ENCODE measurements at places on chromosomes 11 and 22.

DNA sequence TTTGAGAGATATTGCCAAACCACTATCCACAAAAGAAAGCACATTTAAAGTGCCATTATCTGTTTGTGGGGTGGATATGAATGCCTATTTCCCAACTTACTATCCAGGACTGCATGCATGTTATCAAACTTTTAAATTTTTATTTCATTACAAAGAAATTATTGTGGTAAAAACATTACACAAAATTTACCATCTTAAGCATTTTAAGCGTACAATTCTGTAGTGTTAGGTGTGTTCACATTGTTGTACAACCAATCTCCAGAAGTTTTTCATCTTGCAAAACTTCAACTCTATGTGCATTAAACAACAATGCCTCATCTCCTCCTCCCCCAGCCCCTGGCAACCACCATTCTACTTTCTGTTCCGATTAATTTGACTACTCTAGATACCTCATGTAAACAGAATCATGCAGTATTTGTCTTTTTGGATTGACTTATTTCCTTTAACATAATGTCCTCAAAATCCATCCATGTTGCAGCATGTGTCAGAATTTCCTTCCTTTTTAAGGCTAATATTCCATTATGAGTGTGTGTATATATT lies 17.6 kb upstream of the CD44 start:
- no peak overlapping the region for H3K27ac ChIP-seq
- no peak for DNase-seq
- H3K27me3 ChIP-seq, result peaks cover 20% of the 10 kb centered on the region
- H3K36me3 ChIP-seq, result peaks cover 5% of the 10 kb centered on the region
- H3K4me1 ChIP-seq, result peaks cover 67% of the 10 kb centered on the region
- H3K4me3 ChIP-seq, result no peak overlapping the region

DNA sequence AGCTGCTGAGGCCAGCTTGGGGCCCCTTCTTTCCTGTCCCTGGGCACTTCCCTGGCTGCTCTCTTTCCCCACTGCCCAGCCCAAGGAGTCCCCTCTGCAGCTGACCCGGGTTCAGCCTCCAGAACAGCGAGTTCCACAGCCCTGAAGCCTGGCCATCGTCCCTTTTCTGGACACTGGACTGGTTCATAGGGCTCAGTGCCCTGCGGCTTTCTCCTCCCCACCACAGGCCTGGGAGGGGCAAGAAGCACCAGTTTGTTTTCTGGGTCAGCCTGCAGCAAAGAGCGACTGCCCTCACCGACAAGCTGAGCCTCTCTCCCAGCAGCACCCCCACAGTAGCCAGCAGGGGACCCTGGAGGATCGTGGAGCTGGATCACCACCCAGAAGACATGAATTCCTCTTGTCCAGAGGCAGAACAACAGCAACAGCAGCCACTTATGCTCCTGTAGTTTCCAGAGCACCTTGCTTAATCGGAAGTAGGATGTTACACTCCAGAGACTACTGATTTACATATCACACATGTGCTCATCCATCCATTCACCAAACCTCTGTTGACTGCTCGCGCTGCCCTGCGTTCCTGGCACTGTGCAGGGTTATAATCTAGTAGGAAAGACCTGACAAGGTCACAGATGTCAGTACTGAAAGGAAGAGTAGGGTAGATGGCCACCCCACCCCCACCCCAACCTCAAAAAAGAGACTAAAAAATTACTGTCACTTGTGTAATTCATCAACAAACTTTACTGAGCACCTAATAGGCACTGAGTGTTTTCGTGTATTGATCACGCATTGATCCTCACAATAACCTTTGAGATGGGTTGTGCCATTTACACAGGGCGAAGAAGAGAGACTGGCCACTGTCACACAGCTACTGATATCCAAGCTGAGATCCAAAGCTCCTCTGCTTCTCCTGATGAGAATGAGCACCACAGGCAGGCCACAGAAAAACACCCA lies 13.0 kb upstream of the CXCR5 start:
- no peaks in the 10 kb centered on the region for H3K27me3 ChIP-seq
- DNase-seq, result no peak
- peak overlapping the region; percentile 75 for H3K4me3 ChIP-seq

- no peak within 1 kb of the TSS for H3K27ac ChIP-seq
- no peaks in the 10 kb centered on the region for H3K4me1 ChIP-seq
- H3K4me3 ChIP-seq, result peak within 1 kb of the TSS; percentile 75
- DNase-seq, result peak; percentile 83
- H3K27me3 ChIP-seq, result no peaks in the 10 kb centered on the region
Measured at GRCh38 chr11:68751331-68751856, at the start of gene TESMIN. TSS of gene TESMIN (minus strand) at chr11:68751520. CDS start at chr11:68750660, 860 bp downstream.

DNA sequence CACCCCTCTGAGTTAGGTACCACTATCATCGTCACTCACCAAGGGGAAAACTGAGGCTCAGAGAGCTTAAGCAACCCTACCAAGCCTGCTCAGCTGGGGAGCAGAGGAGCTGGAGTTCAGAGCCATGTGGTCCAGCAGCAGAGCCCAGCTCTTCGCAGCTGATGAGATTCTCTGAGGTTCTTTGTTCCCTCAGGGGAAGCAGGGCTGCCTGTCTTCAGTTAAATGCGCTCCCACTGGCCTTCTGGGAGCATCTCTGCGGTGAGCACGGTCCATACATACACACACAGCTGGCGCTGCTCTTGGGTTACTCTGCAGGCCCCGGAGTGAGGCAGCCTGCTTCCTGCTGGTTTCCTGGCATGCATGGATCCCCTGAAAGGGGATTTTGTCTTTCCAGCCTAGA lies 5.2 kb upstream of the PTGDR2 start:
- H3K4me1 ChIP-seq, result peaks cover 13% of the 10 kb centered on the region
- peaks cover 8% of the 10 kb centered on the region for H3K27me3 ChIP-seq
- no peak overlapping the region for H3K4me3 ChIP-seq
- no peaks in the 10 kb centered on the region for H3K36me3 ChIP-seq
- DNase-seq, result no peak

GRCh38 chr22:45263463-45264269 lies 21.1 kb upstream of the UPK3A start:
- H3K27me3 ChIP-seq, result peaks cover 38% of the 10 kb centered on the region
- no peak overlapping the region for H3K4me3 ChIP-seq
- no peaks in the 10 kb centered on the region for H3K36me3 ChIP-seq
- DNase-seq, result no peak
- H3K4me1 ChIP-seq, result no peaks in the 10 kb centered on the region

DNA sequence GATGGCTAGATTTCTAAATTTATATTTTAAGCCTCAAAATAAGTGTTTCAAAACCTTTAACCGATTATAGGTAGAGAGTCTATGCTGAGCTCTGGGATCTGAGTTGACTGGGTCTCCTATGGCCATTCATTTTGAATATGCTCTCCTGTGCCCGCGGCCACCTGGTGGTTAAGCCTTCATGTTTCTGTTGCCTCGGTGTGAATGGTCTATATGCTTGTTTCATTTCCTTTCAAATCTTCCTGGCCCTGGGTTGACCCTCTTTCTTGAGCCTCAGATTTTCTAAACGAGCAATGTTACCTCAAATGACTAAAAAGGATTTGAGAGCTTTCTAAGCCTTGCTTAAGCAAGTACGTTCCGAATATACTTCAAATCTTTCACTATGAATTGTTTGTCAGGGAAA lies 789.4 kb upstream of the KIRREL3 start:
- no peaks in the 10 kb centered on the region for H3K27me3 ChIP-seq
- no peaks in the 10 kb centered on the region for H3K4me1 ChIP-seq
- DNase-seq, result no peak
- H3K36me3 ChIP-seq, result no peaks in the 10 kb centered on the region
- no peak overlapping the region for H3K4me3 ChIP-seq
- H3K27ac ChIP-seq, result no peak overlapping the region

- peaks cover 2% of the 10 kb centered on the region for H3K27me3 ChIP-seq
- DNase-seq, result no peak
- H3K4me1 ChIP-seq, result peaks cover 14% of the 10 kb centered on the region
- peaks cover 2% of the 10 kb centered on the region for H3K36me3 ChIP-seq
- H3K4me3 ChIP-seq, result no peak overlapping the region
Measured at GRCh38 chr11:335779-336658, 15.4 kb upstream of the IFITM3 start.

- peaks cover 55% of the 10 kb centered on the region for H3K4me1 ChIP-seq
- H3K4me3 ChIP-seq, result peak overlapping the region; percentile 34
- peak overlapping the region; percentile 93 for H3K27ac ChIP-seq
- peak; percentile 48 for DNase-seq
- peaks cover 48% of the 10 kb centered on the region for H3K36me3 ChIP-seq
Measured at GRCh38 chr11:108199446-108200321, 22.8 kb downstream of the NPAT start.

DNA sequence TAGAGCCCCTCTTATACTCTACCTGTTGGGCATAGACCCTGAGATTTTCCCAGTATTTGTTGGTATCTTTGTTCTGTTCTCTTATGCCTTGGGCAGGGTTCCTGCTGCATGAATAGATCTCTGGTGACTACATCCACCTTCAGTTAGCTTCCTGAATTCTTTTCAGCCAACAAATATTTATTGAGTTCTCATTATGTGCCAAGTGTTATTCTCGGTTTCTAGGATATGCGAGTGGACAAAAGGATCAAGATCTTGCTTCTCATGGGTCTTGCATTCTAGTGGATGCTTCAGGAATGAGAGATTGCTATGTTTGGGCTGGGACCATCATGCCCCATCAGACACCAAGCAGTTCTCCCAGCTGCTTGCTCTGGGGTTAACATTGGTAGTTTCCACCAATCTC lies 340.0 kb downstream of the METTL15 start:
- H3K4me1 ChIP-seq, result no peaks in the 10 kb centered on the region
- no peak for DNase-seq

- peaks cover 5% of the 10 kb centered on the region for H3K27me3 ChIP-seq
- no peaks in the 10 kb centered on the region for H3K4me1 ChIP-seq
- peak; percentile 25 for DNase-seq
- H3K36me3 ChIP-seq, result no peaks in the 10 kb centered on the region
Measured at GRCh38 chr11:112797648-112798293, 163.4 kb upstream of the NCAM1 start.

GRCh38 chr22:36702842-36703215 lies 723 bp downstream of the CACNG2 start:
- no peaks in the 10 kb centered on the region for H3K36me3 ChIP-seq
- peaks cover 56% of the 10 kb centered on the region for H3K27me3 ChIP-seq
- peaks cover 6% of the 10 kb centered on the region for H3K4me1 ChIP-seq
- DNase-seq, result no peak
- no peak overlapping the region for H3K27ac ChIP-seq

GRCh38 chr22:19110646-19111045 lies 11.6 kb downstream of the DGCR2 start:
- peaks cover 6% of the 10 kb centered on the region for H3K36me3 ChIP-seq
- DNase-seq, result no peak
- no peaks in the 10 kb centered on the region for H3K27me3 ChIP-seq
- no peak overlapping the region for H3K27ac ChIP-seq
- peaks cover 63% of the 10 kb centered on the region for H3K4me1 ChIP-seq

DNA sequence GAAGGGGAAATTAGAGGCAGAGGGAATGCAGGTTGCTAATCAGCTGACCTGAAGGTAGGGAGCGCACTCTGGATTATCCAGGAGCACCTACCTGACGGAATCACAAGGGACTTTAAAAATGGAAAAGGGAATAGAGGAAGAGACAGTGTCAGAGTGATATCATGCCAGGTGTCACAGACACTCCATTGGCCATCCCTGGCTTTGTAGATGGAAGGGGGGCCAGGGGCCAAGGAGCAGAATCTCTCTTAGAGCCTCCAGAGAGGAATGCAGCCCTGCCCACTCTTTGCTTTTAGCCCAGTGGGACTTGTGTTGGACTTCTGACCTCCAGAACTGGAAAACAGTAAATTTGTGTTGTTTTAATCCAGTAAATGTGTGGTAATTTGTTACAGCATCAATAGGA lies 37.9 kb downstream of the DKK3 start:
- no peaks in the 10 kb centered on the region for H3K36me3 ChIP-seq
- H3K27ac ChIP-seq, result no peak overlapping the region
- H3K27me3 ChIP-seq, result peaks cover 2% of the 10 kb centered on the region
- H3K4me3 ChIP-seq, result no peak overlapping the region

DNA sequence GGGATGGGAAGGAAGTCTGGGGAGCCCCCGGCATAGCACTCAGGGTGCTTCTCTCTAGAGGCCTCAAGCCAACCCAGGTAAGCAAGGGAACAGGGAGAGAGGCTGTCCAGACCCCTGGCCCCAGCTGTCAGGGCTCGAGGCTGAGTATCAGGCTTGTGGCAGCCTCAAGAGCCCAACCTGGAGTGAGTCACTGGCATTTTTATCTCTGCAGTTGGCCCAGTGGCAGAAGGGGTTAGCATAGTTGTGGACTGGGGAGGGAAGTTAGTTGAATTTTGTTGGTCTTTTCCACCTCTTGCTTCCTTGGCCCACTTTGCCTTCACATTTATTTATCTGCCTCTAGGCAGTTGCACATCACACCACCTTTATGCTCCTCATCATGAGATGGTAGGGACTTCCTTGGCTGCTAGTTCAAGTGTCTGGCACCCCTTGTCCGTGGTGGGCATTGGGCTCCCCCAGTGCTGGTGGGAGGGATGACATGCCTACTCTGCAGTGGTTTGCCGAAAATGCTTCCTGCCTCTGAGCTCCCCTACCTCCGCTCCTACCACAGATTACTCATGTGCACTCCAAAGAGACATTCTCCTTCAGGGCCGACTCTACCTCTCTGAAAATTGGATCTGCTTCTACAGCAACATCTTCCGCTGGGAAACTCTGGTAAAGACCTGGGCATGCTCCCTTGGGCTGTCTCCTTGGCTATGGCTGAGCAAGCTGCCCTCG lies 60.1 kb downstream of the SCN3B start:
- DNase-seq, result no peak
- H3K36me3 ChIP-seq, result peaks cover 30% of the 10 kb centered on the region
- peak overlapping the region; percentile 26 for H3K27ac ChIP-seq
- H3K27me3 ChIP-seq, result no peaks in the 10 kb centered on the region

DNA sequence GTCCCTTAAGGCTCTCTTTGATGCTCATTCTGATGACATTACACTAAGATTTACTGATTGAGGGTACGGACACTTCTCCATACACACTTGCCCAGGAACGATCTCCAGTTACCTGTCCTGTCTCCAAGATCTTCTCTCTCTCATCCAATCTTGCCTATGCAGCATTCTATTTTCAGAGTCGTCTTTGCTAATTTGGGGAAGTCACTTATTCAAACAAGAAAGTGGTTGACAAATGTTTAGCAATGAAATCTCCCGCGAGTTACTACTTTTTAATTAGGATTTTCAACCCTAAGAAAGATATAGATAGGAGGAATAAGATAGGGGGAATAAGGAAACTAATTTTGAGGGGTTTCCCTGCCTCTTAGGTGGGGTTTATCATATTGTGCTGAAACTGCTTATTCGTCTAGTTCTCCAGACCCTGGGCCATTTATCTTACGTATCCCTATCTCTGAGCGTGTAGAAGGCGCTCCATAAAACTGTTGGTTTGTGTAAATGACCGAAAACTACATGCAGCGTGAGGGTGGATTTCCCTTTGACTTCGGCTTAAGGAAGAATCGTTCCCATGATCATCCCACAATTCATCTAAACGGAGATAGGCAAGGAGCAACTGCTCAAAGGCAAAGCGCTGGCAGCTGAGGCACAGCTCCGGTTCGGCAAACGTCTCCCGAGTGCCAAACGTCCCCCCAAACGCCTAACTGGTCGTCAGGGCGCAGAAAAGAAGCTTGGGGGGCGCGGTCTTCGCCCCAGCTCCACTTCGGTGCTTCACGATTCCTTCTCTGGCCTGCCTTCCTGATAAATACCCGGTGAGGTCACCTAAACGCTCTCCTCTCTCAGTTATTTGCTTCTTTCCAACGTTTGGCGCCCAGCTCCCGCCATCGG lies 804 bp downstream of the APIP start:
- peaks cover 37% of the 10 kb centered on the region for H3K4me1 ChIP-seq
- H3K36me3 ChIP-seq, result peaks cover 18% of the 10 kb centered on the region
- no peak for DNase-seq
- H3K4me3 ChIP-seq, result peak overlapping the region; percentile 98
- peak overlapping the region; percentile 91 for H3K27ac ChIP-seq
